ENCODE measurements at places on chromosomes 6 and 20.

DNA sequence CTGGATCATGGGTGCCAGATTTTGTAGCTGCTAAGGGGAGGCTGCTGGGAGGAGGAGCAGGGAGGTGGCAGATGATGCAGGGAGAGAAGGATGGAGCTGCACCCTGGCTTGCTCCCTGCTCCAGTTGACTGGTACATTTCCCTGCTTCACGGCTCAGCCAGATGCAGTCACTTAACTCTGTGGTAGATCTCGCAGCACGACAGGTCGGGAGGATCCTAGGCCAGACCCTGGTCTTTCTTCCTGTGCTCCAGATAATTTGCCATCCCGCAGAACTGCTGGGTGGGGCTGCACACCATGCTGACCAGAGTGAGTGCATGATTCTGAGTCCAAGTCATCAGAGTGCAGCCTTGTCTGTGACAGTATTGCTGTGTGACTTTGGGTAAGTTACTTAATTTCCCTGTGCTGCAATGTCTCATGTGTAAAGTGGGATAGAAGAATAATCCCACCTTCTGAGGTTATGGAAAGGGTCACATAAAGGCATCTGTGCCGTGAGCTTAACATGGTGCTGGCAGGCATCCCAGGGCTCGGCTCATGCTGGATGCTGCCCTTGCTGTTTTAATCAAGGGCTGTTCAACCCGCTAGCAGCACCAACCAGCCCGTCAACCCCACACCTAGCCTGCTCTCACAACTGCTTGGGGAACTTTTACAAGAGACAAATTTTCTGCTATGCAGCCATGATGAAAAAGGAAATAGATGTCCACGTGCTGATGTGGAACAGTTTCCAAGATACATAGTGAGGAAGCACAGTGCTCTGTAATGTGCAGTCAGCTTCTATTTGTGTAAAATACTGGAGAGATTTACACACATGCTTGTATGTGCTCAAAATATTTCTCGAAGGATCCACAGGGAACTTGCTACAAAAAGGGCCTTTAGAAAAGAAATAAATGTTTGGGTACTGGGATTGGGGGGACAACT, 257.9 kb downstream of the CDH26 start:
- no peak for DNase-seq

- no peak for DNase-seq
These were observed 597 bp upstream of the GLYATL3 start for GRCh38 chr6:49499126-49499525.

DNA sequence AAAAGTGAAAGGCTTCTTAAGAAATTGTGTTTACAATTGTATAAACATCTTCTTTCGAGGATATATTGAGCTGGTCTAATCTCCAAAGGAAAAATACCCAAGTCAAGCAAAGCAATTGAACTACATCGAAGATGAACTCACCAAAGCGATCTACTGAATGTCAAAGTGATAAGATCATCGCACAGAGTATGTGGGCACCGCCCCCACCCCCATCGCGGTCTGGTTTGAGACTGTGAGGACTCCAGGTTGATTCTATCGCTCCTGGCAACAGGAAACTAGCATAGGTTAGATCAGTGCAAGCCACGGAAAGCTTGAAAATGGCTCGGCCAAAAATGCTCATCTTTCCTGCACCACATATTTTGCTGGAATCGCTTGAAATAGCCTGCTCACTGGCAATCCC, 133.2 kb upstream of the RPS6KA2 start:
- no peak for DNase-seq

DNA sequence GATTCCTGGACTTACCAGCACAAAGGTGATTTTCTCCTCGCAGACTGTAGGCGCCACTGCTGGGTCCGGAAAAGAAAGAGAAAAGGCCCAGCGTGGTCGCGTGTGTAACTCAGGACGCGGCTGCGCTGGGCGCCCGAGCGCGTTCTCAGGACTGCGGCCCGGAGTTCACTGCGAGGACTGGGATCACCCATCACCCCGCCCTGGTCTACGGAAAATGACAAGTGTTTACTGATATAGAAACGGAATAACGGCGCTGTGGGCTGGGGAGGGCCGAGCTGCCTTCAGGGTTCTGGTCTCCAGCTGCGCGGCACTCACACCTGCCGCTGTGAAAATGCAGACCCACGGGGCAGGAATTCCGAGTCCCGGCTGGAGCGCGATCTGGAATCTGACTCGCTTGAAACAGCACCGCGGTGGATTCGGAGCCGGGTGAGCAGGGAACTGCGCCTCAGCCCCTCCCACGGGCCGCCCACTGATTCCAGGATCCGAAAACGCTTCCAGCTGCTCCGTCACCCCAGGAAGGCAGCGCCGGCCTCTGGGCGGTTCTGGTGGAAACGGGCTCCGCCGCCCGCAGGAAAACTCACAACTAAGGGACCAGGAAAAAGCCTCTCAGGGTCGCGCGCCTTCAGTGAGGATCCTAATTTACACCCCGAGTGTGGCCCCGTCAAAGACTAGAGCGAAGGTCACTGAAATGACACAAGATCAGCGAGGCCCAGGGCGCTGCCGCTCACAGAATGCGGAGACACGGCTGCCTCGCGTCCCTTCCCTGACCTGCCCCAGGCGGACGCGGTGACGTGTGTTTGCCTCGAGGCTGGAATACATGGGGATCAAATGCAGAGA, 34.5 kb downstream of the HLA-A start:
- DNase-seq = peak; percentile 74

- no peak for DNase-seq
These were observed 36.3 kb downstream of the KIF25 start for GRCh38 chr6:168033791-168034190.

Data from GM13977 (cell line).